ENCODE measurements at places on chromosomes 2 and 18.

GRCh38 chr2:127486247-127487058, 39.8 kb downstream of the IWS1 start:
- no peak for DNase-seq

GRCh38 chr2:102520801-102521200, 47.8 kb downstream of the SLC9A4 start:
- no peak for DNase-seq

- no peak for DNase-seq
Measured at GRCh38 chr2:235421618-235422017, 72.2 kb upstream of the AGAP1 start.

- DNase-seq, result peak; percentile 71
Measured at GRCh38 chr2:177551989-177552421, 159.4 kb downstream of the AGPS start.

DNA sequence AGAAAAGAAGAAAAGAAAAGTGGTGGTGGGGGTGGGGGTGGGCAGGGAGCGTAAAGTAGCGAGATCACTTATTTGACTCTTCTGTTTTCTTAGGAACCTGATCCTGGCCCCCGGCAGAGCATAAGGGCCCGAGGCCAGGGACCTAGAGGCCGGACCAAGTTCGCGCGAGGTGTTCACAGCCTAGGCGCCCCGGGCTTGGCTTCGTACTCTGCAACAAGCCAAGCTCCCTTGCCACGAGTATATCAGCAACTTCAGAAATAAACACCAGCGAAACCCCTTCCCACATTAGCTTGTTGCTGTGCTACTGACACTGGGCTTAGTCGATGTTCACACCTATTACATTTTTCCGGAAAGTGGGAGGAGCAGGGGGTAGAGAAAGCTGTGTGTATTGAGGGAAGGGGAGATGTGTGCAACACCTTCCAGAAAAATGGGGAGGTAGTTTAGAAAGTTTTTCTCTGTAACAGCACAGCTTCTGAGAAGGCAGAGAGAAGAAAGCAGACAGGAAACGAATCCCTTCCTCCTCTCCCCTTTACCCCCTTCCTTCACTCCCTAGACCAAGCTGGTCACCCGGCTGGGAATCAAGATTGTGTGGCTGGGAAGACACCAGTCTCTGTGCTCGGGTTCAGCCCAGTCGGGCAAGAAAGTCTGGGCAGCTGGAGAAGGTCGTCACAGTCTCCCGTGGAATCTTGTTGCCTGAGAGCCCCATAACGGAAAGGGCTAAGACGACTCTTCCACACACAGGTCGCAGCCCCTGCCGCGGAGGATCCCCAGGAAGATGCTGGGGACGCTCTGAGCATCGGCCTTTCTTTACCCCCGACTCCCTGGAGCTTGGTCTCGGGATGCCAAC, 12.0 kb upstream of the SATB2 start:
- no peak for DNase-seq

All from Right ventricle myocardium superior (tissue), 1 donor.